GF-D8 (cell line): ENCODE measurements at places on chromosomes 7 and 10.

GRCh38 chr10:99661377-99661763 is 2.1 kb downstream of the ENTPD7 start:
- no peak for DNase-seq

GRCh38 chr10:63920926-63921325 is 399.7 kb downstream of the REEP3 start:
- no peak for DNase-seq

- DNase-seq = no peak
Measured at GRCh38 chr7:138519061-138519798, 59.2 kb downstream of the TRIM24 start.

- DNase-seq = no peak
Measured at GRCh38 chr7:3198316-3198715, 102.7 kb upstream of the SDK1 start.

DNA sequence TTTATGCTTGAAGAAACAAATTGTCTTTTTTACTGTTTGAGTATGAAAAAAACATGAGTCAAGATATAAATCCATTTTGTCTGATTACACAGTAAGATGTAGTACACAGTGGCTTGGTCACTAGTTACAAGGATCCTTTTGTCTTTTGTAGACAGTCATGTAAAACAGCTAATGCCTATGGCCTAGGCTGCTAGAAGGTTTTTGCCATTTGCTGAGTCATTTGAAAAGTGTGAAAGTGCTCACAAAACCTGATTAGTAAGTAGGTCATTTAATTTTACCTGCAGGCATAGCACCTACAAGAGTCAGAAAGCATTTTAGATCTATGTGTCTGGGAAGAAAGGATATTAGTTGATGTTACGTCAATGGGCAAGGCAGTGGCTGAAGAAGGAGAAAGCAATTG is 819.4 kb downstream of the MAGI2 start:
- DNase-seq = no peak

- no peak for DNase-seq
Measured at GRCh38 chr7:151699147-151699927, 177.6 kb downstream of the PRKAG2 start.

DNA sequence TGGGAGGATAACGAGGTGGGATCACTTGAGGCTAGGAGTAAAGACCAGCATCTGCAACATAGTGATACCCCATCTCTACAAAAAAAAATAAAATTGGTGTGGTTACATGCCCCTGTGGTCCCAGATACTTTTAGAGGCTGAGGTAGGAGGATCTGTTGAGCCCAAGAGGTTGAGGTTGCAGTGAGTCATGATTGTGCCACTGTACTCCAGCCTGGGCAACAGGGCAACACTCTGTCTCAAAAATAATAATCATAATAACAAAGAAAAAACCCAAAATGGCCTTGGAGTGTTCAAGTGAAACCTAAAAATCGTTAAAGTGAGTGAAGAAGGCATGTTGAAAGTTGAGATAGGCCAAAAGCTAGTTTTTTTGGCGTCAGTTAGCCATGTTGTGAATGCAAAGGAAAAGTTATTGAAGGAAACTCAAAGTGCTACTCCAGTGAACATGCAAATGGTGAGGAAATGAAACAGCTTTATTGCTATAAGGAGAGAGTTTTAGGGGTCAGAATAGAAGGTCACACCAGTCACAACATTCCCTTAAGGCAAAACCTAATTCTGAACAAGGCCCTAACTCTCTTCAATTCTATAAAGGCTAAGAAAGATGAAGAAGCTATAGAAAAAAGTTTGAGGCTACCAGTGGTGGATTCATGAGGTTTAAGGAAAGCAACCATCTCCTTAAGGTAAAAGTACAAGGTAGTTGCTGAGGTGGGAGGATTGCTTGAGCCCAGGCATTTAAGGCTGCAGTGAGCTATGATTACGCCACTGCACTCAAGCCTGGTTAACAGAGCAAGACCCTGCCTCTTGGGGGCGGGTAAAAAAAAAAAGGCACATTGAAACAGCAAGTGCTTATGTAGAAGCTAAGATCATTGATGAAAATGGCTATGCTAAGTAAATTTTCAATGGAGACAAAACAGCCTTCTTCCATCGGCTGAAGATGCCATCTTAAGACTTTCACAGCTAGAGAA is 45.4 kb upstream of the STOX1 start:
- DNase-seq = no peak

GRCh38 chr10:35306852-35307251 is 29.5 kb upstream of the CCNY start:
- DNase-seq = no peak

- no peak for DNase-seq
Measured at GRCh38 chr7:112012242-112012641, 194.0 kb downstream of the DOCK4 start.

DNA sequence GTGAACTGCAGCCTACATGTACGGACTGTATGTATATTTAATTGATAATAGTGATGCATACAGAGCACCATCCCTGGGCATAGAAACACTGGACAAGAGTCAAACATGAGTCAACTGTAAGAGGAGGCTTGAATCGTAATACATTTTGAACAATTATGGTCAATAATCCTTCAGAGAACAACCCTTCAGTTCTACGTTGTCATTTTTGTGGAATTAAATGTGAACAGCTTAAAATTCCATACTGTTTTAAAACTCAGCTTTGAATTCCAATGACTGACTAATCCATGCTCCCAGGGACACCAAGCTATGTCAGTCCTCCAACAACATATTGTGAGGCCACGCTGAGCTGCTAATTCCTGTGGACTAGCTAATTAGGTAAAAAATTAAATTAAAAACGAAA is 41.5 kb upstream of the KMT2E start:
- DNase-seq = no peak

- DNase-seq = no peak
Measured at GRCh38 chr10:76010703-76011102, 579.3 kb downstream of the LRMDA start.

GRCh38 chr7:79833616-79834015 is 301.0 kb upstream of the GNAI1 start:
- DNase-seq = no peak

- DNase-seq = no peak
Measured at GRCh38 chr7:55265836-55266642, 99.1 kb upstream of the LANCL2 start.

- no peak for DNase-seq
Measured at GRCh38 chr7:123864966-123865365, 20.0 kb downstream of the HYAL4 start.

- no peak for DNase-seq
Measured at GRCh38 chr7:113504142-113504541, 385.8 kb upstream of the SMIM30 start.

DNA sequence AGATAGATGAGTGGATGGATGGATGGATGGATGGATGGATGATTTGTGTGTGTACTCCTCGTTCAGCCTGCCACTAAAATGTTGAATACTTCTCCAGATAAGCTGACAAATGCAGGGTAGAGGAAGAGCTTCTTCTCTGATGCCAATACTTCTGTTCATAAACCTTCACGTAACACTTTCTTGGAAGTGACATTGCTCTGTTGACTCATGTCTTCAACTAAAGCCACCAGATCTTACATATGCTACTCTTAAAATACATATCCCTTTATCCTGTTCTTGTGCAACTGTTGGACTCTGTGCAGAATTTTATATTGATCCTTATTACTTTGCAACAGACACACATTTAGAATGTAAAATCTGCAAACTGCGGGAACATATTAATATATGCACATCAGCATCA is 26.9 kb downstream of the PIK3AP1 start:
- no peak for DNase-seq

GRCh38 chr10:43160046-43160920 is 22.0 kb downstream of the CSGALNACT2 start:
- DNase-seq = no peak

- no peak for DNase-seq
Measured at GRCh38 chr10:110609605-110610004, 34.5 kb upstream of the RBM20 start.

DNA sequence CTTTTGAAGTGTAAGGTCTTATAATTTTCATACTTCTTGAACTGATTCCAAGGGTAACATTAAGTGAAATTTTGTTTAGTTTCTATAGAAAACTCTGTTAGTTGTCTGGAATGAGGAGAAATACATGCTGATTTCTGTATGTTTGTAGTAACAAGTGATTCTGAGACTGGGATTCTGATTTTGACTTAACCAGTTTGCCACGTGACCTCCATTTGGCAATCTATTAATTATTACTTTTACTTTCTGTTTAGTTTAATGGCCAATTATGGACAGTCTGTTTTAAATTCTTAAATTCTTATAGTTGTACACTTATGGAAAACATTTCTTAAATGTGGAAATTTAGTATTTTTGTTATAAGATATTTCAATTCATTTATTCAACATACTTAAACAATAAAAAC is 163.1 kb downstream of the ADK start:
- DNase-seq = no peak

- no peak for DNase-seq
Measured at GRCh38 chr7:21429021-21429420, 1.1 kb downstream of the SP4 start.

DNA sequence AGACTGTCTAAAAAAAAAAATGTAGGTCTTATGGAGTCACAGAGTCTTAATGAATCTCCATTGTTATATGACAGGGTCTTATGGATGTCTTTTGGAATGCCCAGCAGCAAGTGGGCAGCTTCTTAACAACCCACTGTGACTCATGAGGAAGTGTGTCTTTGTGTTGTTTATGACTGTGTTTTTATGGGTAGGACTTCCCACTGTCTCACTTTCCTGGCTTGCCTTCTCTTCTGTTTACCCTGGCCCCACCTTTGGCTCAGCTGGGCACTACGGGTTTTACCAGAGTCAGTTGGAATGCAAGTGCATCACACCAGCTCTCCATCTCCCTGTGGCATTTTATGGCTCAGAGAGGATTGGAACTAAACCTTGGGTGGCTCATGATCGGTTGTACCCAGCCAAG is 580.5 kb downstream of the AUTS2 start:
- no peak for DNase-seq

DNA sequence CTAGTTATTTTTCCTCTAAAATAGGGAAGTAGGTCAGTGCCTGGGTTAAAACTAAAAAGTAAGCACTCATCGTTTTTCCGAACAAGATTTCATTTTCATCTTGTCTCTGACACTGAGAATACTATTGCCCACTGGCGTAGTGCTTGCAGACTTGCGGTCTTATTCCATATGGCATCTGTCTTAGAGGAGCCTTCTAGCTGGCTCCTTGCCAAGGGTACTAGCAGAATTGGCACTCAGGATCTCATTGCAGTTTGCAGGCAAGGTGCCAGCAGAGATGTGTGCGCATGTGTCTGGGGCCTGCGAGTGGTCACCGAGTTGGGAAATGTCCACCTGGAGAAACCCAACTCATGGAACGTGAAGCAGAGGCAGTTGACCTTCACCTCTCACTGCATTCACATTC is 143.4 kb downstream of the CELF2 start:
- no peak for DNase-seq

- no peak for DNase-seq
Measured at GRCh38 chr10:22053048-22053447, 49.5 kb upstream of the DNAJC1 start.

DNA sequence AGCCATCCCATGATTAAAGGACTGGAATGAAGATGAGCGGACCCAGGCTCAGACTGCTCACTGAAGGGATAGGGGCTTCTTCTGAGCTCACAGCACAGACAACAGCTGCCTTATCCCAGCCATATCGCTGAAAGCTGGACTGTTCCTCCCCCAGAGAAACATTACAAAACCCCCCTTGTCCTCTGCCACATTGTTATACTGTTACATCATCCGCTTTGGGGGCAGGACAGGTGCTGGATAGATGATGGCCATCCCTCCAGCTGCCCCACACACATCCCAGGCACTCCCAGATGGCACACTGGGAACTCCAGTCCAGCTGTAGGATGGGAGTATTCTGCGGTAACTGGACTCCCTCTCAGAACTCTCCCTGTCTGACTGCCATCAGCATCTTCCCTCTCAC is 58.7 kb upstream of the BTRC start:
- no peak for DNase-seq

DNA sequence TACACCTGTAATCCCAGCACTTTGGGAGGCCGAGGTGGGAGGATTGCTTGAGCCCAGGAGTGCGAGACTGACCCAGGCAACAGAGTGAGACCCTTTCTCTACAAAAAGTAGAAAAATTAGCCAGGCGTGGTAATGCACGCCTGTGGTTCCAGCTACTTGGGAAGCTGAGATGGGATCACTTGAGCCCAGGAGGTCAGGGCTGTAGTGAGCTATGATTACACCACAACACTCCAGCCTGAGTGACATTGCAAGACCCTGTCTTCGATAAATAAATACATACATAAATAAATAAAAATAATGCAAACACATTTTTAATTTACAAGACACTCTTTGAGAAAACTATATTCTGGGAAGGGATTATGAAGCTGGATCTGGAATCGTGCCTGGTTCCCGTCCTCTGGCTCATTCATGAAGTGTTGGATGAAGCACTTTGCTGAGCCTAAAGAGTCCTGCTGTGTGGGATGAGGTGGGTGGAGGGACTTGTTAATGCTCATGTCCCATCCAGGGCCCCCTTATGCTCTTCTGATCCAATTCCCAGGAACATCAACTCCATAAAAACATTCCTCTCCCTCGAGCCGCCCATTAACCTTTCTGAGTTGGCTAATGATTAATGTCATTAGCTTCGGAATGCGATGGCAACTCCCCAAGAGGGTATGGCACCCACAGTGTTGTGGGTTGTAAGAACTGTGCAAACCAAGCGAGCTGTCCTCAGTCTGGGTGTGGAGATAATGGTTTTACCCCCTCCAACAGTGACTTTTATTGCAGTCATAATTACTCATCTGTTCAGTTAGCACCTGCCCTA is 236.3 kb downstream of the BAMBI start:
- DNase-seq = no peak

GRCh38 chr7:133436014-133436428 is 183.1 kb downstream of the EXOC4 start:
- no peak for DNase-seq

DNA sequence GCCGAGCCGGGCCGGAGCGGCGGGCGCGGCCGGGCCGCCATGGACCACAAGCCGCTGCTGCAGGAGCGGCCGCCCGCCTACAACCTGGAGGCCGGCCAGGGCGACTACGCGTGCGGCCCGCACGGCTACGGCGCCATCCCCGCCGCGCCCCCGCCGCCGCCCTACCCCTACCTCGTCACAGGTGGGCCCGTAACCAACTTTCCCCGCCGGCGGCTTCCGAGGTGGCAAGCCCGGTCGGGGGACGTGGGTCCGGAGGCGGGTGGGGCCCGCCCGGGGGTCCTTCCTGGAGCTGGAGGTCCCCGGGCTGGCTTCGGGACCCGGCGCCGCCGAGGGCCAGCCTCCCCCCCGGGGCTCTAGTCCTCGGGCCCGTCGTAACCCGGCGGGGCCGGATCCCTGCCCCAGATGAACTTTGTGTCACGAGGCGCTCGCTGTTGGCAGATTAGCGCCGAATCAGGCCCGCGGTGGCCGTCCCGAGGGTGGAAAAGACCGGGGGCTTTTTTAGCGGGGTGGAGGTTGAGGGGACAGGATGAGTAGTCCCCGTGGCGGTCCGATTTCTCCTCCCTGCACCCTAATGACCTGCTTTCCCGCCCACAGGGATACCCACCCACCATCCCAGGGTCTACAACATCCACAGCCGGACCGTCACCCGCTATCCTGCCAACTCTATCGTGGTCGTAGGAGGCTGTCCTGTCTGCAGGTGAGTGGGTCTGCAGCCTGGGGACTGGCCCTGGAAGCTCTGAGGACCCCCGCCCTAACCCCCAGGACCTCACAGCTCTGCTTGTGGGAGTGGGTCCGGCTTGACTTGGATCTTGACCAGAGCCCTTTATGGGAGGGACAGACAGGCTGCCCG is 496 bp downstream of the BRI3 start:
- DNase-seq = no peak

- DNase-seq = no peak
Measured at GRCh38 chr10:50260791-50261281, 9.5 kb upstream of the ASAH2 start.

GRCh38 chr7:132485600-132486273 is 90.5 kb downstream of the PLXNA4 start:
- no peak for DNase-seq
